ENCODE measurements at places on chromosomes 3 and 15.

- no peak for ATAC-seq
These were observed 49.1 kb upstream of the SATB1 start for GRCh38 chr3:18474202-18474601.

GRCh38 chr3:124722589-124722988 lies 7.7 kb upstream of the UMPS start:
- no peak for ATAC-seq

- no peak for ATAC-seq
These were observed 16.9 kb upstream of the LPP start for GRCh38 chr3:188137051-188137450.

DNA sequence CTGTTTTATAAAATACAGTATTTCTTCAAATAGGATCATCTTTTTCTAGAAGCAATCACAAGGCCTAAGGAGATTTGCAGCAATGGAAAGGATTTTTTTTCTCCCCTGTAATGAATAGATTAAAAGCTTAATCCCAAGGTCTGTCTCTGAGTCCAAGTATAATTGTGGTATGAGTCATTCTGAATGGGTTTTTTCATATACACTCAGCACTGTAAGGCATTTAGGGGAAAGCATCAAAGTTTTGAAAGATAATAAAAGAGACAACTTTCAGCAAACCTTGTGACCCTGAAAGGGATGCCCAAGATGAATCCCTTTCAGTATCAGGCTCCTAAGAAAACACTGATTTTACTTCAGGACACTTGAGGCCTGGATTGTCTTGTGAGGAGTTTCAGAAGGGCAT lies 23.3 kb upstream of the LARS2 start:
- ATAC-seq: peak; percentile 50

DNA sequence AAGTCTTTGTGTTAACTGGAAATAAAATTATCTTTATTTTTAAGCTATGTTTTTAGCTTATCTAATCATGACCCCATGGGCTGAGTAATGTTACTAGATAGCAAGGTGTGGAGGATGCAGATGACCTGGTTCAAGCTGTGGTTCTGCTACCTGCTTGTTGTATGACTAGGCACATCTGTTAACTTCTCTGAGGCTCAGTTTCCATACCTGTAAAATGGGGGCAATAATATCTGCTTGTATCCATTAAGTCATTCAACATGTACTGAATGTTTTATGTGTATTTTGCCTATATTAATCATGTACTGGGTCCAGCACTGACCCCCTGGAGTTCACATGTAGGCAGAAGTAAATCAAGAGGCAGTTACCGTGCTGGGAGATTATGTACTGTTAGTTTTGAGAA lies 51.5 kb downstream of the CEMIP start:
- no peak for ATAC-seq

DNA sequence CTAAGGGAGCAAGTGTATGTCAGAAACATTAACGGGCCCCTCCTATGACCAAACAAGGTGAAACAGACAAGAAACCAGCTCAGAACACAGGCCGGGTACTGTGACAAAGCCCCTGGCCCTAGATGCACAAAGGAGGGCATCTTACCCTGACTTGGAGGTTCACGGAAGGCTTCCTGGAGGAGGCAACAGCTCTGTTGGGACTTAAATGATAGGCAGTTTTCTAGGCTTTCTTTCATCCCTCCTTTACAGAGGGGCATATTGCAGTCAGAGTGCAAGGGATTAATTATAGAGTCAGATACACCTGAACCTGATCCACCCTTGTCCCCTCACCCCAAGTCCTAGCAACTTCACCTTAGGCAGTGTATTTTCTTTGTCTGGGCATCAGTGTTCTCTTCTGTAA lies 8.4 kb downstream of the EPHB3 start:
- no peak for ATAC-seq

DNA sequence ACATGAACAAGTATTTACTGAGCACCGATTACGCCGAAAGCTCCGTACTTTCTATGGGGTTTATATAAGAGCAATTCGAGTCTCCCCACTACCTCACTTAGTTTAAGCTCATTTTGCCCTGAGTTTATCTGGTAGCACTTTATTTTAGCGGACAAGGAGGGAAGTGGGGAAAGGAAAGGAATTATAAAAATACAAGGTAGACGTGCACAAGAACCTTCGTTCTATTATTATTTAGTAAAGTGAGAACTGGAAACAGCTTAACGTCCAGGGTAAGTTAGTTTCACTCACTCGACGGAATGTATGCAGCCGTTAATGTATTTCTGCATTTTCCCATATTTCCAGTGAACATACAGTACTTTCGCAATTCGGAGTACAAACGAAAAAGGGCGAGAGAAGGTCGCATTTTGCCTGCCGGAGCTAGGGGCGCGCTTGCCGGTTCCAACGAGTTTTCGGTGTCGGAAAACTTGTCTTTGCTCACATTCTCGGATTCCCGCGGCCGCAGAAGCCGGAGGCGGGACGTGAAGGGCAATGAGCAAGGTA lies 1.2 kb upstream of the STT3B start:
- no peak for ATAC-seq

GRCh38 chr3:66479532-66479947 lies 21.3 kb downstream of the LRIG1 start:
- no peak for ATAC-seq

- ATAC-seq: peak; percentile 59
These were observed 61.4 kb downstream of the ZNF609 start for GRCh38 chr15:64521726-64522164.

- no peak for ATAC-seq
These were observed 33.1 kb downstream of the RBP2 start for GRCh38 chr3:139443186-139443585.

DNA sequence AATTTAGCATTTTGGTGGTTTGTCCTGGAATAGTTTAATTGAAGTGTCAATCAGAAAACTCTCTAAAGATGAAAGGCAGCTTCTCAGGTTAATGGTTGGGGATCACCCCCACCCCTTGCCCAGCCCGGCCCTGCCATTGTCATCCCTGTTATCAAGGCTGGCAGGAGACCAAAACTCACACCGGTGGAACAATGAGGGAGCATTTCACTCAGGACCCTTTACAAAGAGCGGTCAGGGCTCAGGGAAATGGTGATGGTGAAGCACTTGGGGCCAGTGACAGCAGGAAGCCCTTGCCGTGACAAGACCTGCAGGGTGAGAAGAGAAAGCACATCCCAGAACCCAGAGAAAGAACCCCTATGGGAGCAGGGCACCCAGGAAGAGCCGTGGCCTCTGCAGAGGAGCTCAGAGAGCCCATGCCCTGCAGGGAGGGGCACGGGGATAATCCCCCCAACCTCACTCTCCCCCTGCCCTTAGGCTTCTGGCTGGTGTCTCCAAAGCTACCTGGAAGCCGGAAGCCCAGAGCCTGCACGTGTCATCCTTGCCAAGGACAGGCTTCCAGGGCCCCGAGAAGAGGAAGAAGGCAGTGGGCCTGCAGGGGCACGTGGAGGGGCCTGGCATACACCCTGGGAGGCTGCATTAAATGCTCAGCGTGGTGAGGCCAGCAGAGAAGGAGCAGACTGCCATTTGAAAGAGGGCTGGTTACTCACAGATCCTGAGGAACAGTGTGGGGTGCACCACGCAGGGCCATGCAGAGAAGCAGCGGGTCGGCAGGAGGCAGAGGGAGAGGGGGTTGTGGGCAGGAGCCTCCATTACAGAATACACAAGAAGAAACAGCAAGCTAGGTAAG lies 80.6 kb upstream of the PRR20G start:
- ATAC-seq: no peak

DNA sequence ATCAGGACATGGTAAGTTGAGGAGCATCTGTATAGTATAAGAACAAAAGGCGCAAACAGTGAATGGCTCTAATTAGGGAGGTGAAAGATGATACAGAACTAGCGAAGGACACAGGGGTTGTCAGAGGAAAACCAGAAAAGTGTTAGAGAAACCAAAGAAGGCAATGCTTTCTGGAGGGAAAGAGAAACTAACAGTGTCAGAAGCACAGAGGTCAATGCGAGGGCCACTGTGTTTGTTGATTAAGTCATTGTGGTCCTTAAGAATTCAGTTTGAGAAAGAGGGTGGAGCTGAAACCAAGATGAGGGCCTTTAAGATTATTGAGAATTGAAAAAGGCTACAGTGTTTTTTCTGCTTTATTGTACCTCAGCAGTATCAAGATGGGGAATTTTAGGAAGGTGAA lies 28.8 kb downstream of the ATG7 start:
- ATAC-seq: no peak

- no peak for ATAC-seq
These were observed 525.1 kb downstream of the PDCD6IP start for GRCh38 chr3:34323517-34323916.

- no peak for ATAC-seq
These were observed 62.0 kb downstream of the ABHD2 start for GRCh38 chr15:89150287-89150686.

DNA sequence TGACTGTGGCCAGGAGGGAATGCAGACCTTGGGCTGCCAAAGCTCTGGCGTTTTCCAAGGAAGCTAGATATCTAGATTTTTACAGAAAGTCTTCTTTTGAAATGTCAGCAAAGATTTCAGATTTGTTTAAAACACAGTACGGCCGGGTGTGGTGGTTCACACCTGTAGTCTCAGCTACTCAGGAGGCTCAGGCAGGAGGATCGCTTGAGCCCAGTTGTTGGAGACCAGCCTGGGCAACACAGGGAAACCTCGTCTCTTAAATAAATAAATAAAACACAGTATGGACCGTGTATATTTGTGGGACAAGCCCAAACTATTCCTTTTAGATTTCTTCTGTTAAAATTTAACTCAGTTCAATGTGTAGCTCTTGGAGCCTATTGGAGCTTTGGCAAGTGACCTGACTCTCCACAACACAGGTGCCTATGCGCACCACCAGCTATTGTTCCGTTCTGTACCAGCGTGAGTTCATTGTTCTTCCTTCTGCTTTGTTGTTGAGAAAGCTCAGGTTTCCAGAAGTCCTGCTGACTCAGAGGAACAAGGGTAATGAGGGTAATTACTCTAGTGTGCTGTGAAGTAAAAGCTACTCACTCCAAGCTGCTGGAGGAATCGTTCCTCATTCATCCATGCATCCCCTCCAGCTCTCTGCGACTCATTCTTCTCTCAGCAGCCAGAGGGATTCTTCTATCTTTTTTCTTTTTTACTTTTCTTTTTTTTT lies 73.1 kb upstream of the SLC6A6 start:
- ATAC-seq: peak; percentile 57

GRCh38 chr15:45221053-45221599 lies 30.9 kb upstream of the SLC28A2 start:
- no peak for ATAC-seq

- ATAC-seq: no peak
These were observed at the start of gene LSMEM2 for GRCh38 chr3:50278880-50279224. LSMEM2 (plus strand) TSS chr3:50279087; CDS start chr3:50279114, 27 bp downstream.

- no peak for ATAC-seq
These were observed 18.1 kb downstream of the METTL6 start for GRCh38 chr3:15409239-15409638.

DNA sequence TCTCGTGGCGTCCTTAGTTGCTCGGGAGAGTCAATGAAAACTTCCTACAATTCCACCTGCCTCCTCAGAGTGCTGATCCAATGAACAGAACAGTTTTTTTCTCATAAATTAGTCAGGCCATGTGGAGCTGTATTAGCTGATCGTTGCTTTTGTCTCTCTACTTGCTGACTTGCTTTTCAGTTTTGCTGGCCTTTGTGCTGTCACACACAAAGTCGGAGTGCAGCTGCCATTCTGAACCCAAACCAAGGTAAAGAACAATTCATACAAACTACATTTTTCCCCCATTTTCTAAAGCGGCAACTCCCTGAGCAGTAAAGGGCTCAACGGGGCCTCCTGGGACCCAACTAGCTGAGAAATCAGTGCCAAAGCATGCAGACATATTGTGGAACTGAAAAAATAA lies 43.1 kb downstream of the MEIS2 start:
- ATAC-seq: no peak

DNA sequence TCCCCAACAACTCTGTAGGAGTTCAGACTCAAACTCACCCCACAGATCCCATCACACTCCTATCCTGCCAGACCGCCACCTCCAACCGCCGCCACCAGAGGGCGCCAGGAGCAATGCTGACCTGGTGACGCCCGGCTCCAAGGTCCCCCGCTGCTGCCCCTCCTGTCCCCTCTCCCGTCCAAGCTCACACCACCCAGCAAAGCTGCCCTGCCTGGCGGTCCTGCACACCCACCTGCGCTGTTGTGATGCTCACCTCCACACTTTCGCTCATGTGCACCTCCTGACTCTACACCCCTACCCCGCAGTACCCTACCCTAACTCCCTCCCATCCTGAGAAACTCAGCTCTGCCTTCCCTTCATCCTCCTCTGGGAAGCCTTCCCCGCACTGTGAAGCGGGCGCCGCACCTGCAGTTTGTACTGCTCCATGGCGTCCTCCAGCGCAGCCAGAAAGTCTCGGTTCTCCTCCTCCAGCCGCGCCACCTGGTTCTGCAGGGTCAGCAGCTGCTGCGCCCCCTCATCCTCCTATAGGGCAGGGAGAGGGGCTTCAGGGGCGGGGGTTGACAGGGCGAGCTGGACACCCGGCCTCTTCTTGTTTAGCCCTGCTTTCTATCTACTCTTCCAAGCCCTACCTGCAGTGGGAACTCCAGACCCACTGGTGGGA lies 7.9 kb downstream of the KIF7 start:
- peak; percentile 95 for ATAC-seq

- ATAC-seq: no peak
These were observed 81.6 kb downstream of the CDIN1 start for GRCh38 chr15:36661042-36661441.

DNA sequence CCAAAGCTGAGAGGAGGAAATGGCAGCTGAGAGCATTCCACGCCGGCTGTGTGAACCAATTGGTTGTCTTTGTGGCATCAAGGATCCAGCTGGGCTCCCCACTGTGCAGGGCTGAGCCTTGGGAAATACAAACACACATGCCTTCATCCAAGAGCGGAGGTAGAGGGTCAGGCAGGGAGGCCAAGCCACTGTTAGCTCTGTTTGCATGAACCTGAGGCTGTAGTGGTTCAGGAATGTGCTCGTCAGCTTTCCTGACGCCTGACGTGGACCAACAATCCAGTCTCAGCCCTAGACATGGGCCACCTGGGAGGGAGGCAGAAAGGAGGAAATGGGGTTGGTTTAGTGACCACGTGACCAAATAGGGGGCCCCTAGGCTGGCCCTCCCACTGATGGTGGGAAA lies 276.9 kb downstream of the TLE3 start:
- ATAC-seq: no peak

DNA sequence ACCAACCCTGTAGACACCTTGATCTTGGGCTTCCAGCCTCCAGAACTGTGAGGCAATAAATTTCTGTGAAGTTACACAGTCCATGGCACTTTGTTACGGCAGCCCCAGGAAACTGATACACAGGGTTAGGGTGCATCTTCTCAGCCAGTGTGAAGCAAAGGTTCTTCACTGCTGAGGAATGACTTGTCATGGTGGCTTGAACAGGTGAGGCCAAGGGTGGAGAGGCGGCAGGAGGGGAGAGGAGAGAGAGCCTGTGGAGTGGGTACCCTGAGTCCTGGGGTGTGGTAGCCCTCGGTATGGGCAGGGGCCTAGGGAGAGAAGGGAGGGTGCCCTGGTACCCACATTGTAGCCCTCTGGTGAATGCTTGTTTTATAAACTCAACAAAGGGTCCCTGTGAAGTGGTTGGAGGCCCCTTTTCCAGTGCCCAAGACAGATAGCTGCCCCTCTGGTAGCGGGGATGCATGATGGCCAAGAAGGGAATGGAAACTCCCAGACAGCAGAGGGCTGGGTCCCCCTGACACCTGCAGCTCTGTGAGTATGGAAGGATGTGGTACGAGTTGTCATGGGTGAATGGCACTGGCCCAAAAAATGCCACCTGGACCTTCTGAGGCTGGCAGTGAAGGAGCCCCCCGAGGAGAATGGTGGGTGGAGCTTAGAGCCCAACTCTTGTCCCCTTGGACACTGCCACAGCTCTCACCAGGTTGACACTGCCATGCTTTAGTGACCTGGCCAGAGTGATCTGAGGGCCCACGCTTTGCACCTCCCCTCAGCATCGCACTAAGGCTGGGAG lies 49.6 kb downstream of the SPSB4 start:
- no peak for ATAC-seq
